ENCODE measurements at places on chromosomes 6 and 20.

DNA sequence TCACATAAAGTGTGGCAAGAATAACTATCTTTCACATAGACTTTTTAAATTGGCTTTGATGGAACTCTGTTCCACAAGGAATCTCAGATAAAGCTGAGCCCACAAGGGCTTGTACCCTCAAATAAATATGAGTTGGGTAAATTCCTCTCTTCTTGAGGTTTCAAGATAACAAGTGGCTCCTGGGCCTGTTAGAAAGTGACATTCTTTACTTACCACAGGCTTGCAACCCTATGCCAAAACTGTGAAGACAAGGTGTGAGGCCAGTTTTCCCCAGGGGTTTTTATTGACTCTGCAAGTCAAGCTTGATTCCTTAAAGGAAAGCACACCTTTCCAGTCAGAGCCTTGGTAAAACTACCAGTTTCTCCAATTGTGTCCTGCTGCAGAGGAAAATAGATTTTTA lies 664.8 kb upstream of the GJE1 start:
- no peak for DNase-seq

- DNase-seq: no peak
These were observed 407.7 kb upstream of the JARID2 start for GRCh38 chr6:14838133-14838583.

GRCh38 chr6:36856277-36856676 lies 17.0 kb upstream of the CPNE5 start:
- no peak for DNase-seq

DNA sequence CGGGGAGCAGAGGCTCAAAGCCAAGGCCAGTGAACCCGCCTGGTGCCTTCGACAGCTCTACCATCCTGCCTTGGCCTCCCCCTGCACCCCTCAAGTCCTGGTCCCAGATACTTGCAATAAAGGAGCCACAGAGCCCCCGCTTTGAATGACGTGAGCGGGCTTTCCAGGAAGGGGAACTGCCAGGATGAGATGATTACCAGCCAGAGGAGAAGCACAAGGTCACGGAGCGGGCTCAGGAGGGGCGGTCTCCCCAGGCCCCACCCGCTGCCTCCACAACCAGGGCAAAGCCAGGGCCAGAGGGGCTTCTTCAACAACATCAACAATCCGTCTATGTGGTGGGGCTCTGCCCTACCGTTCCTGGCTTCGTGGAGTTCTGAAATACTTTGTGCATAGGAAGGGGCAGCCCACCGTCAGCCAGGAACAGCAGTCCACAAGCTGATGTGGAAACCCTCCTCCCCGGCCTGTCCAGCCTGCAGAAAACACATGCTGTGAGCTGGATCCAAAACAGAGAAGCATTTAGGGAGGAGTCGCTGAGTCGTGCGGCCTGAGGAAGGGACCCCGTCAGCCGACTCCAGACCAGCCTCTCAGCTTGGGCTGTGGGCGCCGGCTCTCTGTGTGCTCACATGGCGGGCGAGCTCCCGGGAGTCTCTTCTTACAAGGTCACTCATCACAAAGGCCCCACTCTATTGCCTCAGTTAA lies 392.5 kb downstream of the CDH4 start:
- DNase-seq: no peak

GRCh38 chr20:16350465-16350864 lies 222.8 kb downstream of the KIF16B start:
- no peak for DNase-seq

GRCh38 chr6:156839129-156839528 lies 62.0 kb downstream of the ARID1B start:
- no peak for DNase-seq

DNA sequence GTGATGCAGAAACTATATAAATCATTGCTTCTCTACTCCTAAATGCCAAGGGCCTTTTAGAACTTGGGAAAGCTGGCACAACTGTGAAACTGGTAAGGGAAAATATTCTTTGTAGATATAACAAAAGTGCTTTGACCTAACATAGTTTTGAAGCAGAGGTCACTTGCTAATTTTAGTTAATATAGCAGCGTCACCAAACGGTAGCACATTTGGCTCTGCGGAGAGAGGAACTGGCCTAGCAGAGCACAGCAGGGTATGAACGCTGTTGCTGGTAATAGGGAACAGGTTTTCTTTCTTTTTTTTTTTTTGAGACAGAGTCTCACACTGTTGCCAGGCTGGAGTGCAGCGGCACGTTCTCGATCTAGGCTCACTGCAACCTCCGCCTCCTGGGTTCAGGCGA lies 67.4 kb downstream of the ECT2L start:
- peak; percentile 18 for DNase-seq

DNA sequence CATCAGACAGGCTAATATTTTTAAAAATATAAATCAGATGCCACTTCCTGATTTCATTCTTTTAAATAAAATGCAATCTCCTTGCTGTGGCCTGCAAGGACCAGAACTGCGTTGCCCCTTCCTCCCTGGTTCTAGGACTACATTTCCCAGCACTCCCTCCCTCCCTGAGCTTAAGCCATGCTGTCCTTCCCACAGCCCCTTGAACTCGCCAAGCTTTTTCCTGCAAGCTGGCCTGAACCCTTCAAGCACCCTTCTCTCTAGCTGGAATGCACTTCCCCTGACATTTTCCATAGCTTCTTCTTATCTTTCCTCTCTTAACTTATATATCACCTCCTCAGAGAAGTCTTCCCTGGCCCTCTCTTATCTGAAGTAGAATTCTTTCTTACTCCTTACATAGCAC lies 6.1 kb upstream of the DOK5 start:
- DNase-seq: no peak

- DNase-seq: no peak
These were observed 94.2 kb downstream of the TBC1D7 start for GRCh38 chr6:13234130-13234529.

DNA sequence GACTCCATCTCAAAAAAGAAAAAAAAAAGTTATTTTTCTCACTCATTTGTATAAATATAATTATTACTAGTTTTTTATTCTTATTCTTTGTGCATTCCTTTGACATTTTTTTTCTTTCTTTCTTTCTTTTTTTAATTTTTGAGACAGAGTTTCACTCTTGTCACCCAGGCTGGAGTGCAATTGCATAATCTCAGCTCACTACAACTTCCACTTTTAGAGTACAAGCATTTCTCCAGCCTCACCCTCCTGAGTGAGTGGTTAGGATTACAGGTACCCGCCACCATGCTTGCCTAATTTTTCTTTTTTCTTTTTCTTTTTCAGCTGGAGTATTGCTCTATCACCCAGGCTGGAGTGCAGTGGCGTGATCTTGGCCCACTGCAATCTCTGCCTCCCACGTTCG lies 51.4 kb upstream of the JARID2 start:
- no peak for DNase-seq

DNA sequence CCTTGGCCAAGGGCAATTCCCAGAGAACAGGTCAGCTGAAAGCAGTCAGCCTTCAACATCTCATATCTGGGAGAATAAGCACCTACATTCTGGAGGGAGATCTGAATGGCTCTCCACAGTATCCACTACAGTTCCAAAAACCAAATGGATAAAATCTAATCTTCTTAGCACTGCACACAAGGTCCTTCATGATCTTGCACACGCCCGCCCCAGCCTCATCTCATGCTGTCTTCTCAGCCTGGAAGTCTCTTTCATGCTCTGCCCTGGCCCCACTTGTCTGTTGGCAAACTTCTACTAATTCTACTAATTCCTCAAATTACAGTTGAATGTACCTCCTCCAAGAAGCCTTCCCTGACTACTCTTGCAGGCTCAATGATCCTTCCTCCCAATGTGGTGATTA lies 1.8 kb upstream of the TTBK1 start:
- no peak for DNase-seq

GRCh38 chr6:6123803-6124202 lies 117.1 kb upstream of the NRN1 start:
- no peak for DNase-seq

- no peak for DNase-seq
These were observed 9.9 kb downstream of the RALGAPA2 start for GRCh38 chr20:20702330-20703245.

GRCh38 chr6:42211726-42212125 lies 5.9 kb downstream of the MRPS10 start:
- DNase-seq: no peak

DNA sequence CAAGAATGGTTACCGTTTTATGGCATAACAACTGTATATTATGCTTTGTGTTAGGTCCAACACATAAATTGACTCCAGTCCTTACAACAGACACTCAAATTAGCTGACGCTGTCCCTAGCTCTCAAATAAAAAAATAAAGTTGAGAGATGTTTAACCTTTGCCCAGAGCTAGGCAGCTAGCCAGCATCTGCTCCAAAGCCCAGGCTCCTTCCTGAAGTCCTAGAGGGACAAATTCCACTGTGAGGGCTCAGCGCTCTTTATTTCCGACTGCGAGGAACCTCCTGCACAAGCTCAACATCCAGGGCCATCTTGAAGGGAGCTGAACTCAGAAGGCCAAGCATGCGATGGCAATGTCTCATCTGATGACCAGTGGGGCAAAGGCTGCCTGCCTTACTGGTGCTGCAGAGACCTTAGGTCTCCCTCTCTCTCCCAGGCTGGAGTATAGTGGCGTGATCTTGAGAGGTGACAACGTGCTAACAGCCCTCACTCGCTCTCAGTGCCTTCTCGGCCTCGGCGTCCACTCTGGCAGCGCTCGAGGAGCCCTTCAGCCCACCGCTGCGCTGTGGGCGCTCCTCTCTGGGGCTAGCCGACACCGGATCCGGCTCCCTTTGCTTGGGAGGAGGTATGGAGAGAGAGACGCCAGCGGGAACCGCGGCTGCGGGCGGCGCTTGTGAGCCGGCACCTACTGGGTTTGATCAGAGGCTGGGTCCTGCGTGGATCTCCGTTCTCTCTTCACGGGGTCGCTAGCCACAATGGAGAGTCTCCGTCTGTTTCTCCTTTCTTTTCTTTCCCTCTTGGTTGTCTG lies 24.7 kb upstream of the GFOD1 start:
- no peak for DNase-seq

DNA sequence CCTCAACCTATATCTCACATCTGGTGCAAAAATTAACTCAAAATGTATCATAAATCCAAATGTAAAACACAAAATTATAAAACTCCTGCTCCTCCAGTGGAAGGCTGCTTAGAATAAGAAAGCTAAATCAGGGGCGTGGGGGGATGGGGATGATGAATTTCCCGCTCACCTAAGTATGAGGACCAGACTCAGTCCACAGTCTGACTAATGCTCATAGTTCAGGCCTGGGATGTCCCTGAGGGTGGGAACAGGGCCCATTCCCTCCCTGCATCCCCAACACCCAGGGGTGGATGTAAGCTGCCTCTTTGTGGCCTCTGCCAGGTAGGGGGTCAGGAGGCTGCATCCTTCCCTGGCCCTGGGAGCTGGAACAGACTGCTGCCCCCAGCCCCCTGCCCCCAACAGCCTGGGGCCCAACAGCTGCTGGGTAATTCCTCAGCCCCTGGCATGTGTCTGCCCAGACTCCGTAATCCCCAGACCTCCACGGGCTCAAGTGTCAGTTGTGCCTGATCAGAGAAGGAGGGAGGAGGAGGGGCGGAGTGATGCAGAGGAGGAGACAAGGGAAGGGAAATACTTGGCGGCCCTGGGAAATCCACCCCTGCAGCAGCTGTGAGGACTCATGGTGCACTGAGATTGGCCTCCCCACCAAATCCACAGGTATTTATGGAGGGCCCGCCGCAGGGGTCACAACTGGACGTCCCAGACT lies 224.5 kb downstream of the PREX1 start:
- no peak for DNase-seq

- no peak for DNase-seq
These were observed 13.8 kb downstream of the PCIF1 start for GRCh38 chr20:45948261-45948733.

DNA sequence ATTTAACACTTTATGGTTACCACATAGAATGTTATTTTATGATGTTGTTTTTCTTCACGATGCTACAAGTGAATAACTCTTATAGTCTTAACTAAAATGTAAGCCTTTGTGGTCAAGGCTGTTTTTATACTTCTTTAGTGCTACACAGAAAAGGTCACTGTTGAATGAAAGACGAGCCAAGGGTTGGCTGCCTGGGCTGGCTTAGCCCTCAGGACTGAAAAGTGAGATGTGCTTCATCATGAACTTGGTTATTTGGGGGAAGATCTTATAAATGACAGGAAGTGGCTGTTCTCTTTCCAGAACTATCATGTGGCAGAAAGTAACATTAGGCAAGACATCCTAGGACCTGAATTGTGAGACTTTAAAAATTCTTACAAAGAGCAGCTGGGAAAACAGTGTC lies 404.0 kb downstream of the BTBD3 start:
- DNase-seq: no peak

GRCh38 chr6:68445926-68446325 lies 189.2 kb upstream of the ADGRB3 start:
- DNase-seq: no peak

- no peak for DNase-seq
These were observed 95.0 kb upstream of the MAP3K7 start for GRCh38 chr6:90681863-90682262.

GRCh38 chr20:36605399-36606157 lies at the start of gene RAB5IF:
Gene RAB5IF (plus strand): TSS chr20:36605779. CDS start chr20:36605952, 173 bp downstream.
- peak; percentile 100 for DNase-seq

GRCh38 chr20:22616551-22616950 lies 32.2 kb upstream of the FOXA2 start:
- DNase-seq: no peak

GRCh38 chr6:20791944-20792343 lies 257.7 kb downstream of the CDKAL1 start:
- DNase-seq: no peak

GRCh38 chr6:167979436-167980139 lies 17.9 kb upstream of the KIF25 start:
- DNase-seq: peak; percentile 40

DNA sequence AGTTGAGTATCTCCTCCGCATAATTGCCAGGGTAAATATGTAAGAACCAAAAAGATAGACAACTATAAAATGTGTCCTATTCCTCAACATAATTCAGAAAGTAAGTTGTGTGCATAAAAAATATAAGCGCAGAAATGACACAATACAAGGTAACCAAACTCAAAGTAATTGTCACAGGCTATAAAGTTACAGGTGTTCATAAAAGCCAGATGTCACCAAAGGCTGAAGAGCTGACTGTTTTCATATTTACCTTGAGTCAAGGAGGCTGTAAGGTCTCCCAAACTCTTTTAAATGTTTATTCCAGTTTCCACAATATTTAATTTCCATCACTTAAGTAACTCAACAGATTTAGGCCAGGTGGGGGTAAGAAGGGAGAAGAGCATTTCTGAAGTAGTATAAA lies 192.2 kb upstream of the MARCKS start:
- no peak for DNase-seq

GRCh38 chr6:54291738-54292137 lies 16.5 kb upstream of the TINAG start:
- DNase-seq: no peak

- DNase-seq: peak; percentile 85
These were observed 2.7 kb upstream of the MEI4 start for GRCh38 chr6:77650098-77650663.

GRCh38 chr6:88165844-88166492 lies at the start of gene CNR1:
Gene CNR1 (minus strand): TSS chr6:88166347. CDS start chr6:88145274, 21,073 bp downstream.
- peak; percentile 80 for DNase-seq

DNA sequence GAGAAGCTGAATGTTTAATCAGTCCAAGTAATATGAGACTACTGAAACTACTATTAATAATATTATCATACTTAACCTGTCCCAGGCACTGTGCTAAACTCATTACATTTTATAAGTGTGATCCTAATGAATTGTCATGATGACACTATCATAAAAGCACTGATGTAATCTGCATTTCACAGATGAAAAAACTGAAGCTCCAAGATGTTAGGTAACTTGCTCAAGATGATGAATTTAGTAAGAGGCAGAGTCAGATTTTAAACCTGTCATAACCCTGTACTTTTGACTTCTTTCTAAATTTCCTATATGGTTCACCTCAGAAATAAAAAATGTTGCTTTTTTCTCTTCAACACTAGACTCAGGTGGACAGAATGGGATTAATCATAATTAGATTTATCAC lies 237.6 kb downstream of the ALDH8A1 start:
- DNase-seq: no peak

- DNase-seq: no peak
These were observed 167.0 kb downstream of the ERMARD start for GRCh38 chr6:169918239-169918953.

All from retina (tissue), 1 donor.